ENCODE measurements at places on chromosomes 3 and 15. TPM values are rescaled to one million over a fixed set of nuclear protein-coding genes. Genes with fewer than 3 reads are reported as not detected.

TGM4 gene
- total RNA-seq: not detected

GRCh38 chr3:161273589-161274218 lies 52.6 kb downstream of the NMD3 start:
- DNase-seq: no peak

- DNase-seq: no peak
These were observed 114.2 kb downstream of the ASB7 start for GRCh38 chr15:100716456-100717085.

FES gene
- total RNA-seq: 26.2 TPM

DNA sequence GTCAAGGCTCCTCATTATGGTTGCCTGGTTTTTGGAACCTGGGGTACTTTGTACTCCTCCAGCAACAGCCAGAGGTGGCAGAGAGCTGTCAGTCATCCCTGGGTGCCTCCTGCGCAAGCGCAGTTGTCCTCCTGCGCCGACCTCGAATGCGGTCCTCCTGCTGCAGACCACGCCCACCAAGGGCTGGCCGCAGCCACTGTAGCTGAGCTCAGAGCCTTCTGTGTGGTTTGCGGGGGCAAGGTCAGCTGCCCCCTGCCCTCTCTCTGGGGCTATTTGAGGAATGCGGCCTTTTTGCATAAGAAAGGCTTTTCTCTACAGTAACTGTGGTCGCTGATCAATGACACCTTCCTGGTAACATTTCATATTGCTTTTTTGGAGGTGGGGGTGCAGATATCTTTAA lies 131.3 kb upstream of the SNRPN start:
- DNase-seq: no peak

DNA sequence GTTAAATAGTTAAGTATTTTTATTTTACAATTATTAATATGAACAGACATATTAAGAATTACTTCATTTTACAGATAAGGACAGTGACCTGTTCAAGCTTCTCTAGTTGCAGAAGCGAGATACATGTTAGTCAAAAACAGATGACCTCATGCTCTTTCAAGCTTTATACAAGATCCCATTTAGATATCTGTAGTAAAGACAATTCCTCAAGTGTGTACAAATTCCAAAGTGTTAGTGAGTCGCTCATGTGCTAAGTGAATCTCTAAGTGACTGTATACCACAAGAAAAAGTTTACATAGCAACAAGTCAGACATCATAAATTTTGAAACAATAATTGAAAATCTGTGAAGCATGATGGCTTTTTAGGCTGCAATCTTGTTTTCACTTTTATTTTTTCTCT lies 293.8 kb downstream of the ROBO1 start:
- DNase-seq: no peak

Measured in mucosa of gallbladder (tissue), 1 donor.